ENCODE measurements at places on chromosomes 3 and 15.

DNA sequence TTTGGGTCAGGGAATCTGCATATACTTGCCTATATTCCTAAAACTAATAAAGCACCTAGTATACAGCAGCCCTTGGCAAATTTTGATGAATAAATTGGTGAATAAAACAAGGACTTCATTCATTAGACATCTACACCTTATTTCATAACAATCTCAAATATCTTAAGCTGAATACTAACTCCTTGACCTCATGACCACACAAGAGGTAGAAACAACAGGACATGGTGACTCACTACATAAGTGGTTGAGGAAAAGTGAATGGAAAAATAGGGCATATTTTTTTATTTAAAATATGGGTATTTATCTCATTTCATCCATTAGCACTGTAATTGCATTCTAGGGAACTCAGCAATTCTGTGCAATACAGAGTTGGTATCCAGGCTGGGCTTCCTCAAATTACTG, 7.8 kb upstream of the STAC start:
- no peak for DNase-seq

DNA sequence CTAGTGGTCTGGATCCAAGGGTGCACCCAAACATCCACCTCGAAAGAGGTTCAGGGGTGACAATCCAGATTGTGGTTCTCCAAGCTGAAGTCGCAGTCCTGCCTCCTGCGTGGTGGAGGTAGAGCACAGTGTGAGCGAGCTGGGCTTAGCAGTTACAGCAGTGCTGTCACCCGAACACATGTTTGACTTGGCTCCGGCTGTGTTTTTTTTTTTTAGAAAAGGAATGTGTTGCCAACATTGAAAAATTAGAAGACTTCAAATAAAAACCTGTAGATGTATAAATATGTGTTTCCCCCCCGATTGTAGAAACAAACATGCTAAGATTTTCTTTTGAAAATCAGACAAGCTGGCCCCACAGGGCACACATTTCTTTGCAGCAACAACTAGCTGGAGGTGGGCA, 530.8 kb downstream of the SHQ1 start:
- DNase-seq: no peak

DNA sequence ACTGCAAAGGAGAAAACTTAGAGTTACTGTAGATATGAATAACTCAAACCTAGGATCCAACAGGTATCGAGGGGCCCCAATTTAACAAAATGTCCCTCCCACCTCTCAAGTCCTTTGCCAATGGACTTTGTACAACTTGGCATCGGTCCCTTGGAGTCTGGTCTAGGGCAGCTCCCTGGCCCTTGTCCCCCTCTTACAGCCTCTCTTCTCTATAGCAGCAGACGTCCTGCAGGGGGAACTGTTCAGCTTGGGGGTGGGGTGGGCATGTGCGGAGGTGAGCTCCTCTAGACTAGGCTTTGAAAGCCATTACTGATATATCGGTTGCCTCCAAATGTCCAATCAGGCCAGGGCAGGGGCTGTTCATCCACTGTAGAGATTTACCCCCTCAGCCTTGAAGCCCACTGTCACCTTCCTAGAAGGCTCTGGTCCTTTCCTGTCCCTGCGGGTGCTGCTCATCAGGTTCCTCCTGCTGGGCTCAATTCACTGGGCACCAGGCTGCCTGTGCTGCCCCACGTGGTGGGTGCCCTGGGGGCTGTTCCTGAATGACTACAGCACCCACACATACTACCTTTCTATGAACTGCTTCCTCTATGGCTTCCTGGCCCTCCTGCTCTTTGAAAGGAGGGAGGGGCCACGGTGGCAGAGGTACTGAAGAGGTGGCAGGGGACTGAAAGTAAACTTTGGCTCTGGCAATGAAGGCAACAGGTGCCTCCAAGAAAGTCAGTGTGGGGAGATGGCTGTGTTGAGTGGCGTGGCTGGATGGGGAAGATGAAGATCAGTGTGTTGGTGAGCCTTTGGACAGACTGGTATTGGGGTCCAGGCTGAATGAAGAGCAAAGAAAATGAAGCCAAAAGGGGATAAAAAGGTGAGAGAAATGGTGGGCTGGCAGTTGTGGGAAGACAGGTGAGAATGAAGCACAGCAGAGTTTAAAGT, 78.8 kb upstream of the MEX3B start:
- no peak for DNase-seq

DNA sequence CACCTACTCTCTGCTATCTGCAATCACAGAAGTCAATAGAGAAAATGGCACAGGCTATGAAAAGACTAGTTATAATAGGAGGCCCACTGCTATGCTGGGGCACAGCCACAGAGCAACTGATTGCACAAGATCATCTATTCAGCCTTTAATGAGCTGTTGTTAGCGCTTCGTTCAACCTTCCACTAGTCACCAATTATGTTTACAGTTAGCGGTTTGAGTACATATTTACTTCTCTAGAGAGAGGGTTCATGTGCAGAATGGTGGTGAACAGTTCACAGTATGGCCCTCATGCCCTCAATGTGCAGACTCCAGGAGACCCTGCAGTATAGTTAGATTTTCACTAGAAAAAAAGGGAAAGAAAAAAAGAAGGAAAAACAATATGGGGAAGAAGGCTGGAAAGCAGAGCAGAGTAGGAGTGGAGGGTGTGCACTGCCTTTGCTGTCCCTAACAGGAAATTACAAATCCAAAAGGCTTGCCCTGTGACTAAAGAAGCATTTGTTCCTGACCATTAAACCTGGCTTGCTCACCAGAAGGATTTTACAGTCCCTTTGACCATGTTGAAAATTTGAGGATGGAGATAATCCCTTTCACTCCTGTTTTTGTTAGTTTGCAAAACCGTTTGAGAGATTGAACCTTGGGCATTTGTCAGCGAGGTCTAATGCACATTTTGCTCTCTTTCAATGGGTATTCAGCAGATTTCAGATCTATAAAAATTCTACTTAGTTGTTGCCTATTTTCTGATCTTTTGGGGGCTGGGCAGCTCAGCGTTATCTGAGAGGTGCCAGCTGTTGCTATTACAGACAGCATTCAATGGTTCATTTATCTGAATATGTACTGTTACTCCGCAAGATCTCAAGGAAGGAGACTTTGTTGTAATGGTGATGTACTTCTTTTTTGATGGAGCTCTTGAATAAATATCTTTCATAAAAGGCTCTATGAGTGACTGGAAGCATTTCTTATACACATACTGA, 296.1 kb downstream of the LSAMP start:
- peak; percentile 26 for DNase-seq

GRCh38 chr15:35886765-35887164, 340.8 kb upstream of the DPH6 start:
- DNase-seq: no peak

DNA sequence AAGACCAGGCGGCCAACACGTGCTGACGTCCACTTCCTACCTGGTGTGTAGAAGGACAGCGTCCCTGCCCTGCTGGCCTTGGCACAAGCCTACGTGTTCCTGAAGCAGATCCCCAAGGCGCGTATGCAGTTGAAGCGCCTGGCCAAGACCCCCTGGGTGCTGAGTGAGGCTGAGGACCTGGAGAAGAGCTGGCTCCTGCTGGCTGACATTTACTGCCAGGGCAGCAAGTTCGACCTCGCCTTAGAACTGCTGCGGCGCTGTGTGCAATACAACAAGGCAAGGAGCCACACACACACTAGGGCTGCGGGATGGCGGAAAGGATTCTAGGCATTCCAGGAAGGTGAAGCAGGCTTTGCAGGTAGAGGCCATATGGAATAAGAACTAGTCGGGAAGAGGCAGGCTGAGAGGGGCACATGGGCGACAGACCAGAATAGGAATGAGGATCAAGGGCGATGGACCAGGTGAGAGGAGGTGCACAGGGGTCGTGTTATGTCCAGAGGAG, 15.9 kb downstream of the CSRNP1 start:
- no peak for DNase-seq

DNA sequence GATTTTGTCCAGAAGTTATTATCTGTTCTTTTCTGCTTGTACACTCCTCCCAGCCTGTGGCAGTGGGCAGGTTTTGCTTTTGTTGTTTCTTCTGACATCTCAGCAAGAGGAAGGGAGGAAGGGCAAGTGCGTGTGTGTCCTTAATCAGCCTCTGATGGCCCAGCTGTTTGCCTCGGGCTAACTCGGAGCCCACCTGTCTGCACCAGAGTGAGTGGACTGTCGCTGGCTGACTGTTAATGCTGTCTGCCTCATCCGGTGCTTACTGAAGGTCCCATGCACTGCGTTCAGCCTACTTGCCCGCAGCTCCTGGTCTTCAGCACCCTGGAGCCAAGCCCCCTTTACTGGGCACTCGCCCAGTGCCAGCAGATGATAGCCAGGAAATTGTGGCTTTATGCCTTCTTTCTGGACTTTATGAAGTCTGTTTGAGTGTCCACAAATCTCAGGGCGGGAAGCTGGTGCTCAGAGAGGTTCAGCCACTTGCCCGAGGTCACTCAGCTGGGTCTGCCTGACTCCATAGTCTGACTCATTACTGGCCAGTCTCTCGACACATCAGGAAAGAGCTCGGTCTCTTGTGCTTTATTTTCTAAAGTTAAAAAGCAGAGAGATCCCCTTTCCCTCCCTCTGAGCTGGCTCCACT, 89.5 kb downstream of the CHRNA7 start:
- DNase-seq: no peak

DNA sequence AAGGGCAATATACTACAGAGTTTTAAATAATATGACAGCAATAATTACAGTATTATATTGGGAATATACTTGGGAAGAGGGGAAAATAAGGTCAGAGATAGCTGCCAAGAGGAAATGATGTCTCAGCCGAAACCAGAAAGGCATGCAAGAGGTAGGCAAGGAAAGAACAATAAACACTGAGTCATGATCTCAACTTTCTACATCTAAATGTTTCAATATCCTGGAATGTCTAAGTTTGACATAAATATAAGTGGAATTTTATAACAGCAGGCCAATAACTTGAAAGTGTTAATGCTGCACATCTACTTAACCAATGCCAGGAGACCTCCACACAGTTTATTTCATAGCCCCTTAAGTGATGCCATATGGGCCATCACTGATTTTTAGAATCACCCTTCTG, 99.8 kb upstream of the CPNE4 start:
- DNase-seq: no peak

- DNase-seq: no peak
Measured at GRCh38 chr15:51947124-51947523, 24.5 kb downstream of the LEO1 start.

DNA sequence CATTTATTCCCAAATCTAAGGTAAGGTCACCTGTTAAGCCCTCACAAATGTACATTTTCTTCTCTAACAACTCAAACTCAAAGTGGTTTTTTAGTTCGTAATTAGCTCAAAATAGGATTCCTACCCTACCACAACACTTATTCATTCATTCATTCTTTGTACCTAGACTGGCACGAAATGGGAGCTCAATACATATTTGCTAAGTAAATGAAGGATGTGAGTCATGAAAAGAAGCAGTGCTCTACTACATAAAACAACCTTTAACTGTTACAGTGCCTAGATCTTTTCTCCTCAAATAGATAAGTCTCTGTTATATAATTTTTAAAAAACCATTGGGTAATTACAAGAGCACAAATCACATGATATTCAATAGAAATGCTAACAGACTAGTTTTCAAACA, 13.1 kb downstream of the RSL24D1 start:
- DNase-seq: no peak

DNA sequence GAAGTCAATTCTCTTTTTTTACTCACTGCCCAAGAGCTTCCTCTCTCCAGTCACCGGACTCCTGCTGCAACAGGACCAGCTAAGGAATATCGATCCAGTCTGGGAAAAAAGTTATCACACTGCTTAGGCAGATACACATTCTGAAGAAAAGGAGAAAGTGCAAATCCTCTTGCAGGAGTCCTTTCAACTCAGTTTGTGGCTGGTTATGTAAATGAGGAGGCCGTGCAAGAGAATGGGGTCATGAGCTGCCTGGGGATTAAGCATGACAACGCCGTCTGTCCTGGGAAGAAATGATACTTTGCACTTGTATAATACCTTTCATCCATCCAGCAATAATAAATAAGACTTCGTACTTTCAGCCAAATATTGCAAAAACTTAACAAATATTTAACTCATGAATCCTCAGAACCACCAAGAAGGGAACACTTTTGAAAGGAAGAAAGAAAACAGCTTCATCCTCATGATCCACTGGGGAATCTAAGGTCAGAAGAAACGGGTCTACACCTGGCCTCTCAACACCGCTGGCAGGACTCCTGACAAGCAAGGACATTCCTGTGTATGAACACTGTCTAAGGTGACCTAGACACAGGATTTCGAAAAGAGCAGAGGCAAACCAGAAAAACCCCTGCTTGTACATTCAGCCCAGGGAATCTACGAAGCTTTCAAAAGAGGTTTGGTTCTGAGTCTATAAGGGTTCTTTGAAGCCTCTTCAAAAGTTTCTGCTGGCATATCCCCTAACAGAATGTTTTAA, 13.1 kb upstream of the WWTR1 start:
- no peak for DNase-seq

DNA sequence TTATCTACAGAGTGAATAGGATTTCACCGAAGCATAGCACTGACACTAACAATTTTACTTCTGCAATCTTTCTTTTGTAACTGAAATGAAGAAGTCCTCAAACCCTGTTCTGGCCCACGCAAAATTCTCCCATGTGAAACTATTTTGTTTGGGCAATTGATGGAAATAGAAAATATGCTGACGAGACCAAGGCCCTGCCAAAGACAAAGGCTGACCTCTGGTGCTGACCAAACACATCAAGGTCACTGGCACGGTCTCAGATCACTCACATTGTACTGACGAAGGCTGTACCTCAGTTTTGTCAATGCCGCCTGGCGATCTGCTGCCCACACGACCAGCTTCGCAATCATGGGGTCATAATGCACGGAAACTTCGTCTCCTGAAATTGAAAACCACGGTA, 58.4 kb upstream of the DCUN1D1 start:
- no peak for DNase-seq

DNA sequence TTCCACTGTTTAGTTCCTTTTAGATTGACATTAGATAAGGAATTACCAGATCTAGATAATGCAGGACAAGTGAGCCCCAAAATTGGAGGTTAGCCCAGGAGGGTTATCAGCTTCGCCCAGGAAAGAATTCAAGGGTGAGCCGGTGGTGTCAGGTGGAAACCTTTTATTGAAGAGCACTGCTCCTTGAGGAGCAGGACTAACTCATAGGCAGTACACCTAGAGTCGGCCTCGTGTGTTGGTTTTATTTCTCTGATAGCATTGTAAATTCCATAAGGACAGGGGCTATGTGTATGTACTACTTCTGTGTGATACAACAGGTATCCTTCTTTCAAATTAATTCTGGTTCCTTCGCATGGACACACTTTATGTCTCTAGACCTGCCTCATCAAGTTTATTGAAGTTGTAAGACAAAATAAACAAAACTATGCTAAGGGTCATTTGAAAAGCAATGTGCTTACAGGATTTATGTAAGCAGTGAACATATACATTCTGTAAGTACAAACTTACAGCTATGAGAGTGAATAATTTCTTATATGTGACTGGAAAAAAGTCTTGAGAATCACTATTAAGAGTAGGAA, 57.2 kb downstream of the SNX4 start:
- no peak for DNase-seq

GRCh38 chr15:87487484-87487883, 769.1 kb downstream of the NTRK3 start:
- DNase-seq: no peak

- DNase-seq: no peak
Measured at GRCh38 chr3:67241084-67241483, 243.0 kb downstream of the KBTBD8 start.
